ENCODE measurements at places on chromosomes 12 and 14.

GRCh38 chr12:121323908-121324307 lies 27.4 kb upstream of the CAMKK2 start:
- DNase-seq, result no peak

- DNase-seq, result no peak
Observed at GRCh38 chr12:20798554-20798953, 12.0 kb upstream of the SLCO1B3 start.

- no peak for DNase-seq
Observed at GRCh38 chr12:57575771-57576612, 15.0 kb upstream of the PIP4K2C start.

DNA sequence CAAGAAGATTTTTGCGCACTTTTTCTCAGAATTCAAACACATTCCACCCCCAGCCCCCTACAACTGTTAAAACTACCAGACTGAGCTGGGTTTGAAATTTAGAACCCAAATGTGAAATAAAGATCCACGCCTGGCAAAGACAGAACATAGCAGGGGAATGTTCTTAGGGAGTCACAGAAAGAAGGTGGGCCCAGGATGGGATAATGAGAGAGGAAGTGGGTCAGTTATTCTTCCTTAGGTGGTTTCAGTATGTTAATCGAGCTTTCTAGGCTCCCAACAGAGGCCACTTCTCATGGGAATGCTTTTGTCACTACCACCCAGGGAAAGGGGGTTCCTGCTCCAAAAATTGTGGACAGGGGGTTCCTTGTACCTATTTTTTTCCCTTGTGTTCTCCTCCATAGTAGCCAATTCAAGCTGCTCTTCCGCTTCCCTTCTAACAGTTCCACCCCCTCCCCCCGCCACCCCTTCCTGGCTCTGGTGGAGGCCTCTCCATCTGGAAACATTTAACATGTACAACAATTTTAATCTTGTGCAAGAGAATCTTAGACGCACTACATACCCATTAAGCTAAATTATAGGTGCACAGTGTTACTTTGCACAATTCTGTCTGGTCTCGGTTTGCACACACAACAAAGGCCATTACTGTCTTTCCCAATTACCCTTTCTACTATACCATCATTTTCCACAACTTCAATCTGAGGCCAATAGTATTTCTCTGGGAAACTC lies 218.1 kb downstream of the MON2 start:
- no peak for DNase-seq

- DNase-seq, result no peak
Observed at GRCh38 chr12:39804479-39804878, 184.9 kb upstream of the ABCD2 start.

- DNase-seq, result no peak
Observed at GRCh38 chr12:19645823-19646222, 206.5 kb downstream of the AEBP2 start.

DNA sequence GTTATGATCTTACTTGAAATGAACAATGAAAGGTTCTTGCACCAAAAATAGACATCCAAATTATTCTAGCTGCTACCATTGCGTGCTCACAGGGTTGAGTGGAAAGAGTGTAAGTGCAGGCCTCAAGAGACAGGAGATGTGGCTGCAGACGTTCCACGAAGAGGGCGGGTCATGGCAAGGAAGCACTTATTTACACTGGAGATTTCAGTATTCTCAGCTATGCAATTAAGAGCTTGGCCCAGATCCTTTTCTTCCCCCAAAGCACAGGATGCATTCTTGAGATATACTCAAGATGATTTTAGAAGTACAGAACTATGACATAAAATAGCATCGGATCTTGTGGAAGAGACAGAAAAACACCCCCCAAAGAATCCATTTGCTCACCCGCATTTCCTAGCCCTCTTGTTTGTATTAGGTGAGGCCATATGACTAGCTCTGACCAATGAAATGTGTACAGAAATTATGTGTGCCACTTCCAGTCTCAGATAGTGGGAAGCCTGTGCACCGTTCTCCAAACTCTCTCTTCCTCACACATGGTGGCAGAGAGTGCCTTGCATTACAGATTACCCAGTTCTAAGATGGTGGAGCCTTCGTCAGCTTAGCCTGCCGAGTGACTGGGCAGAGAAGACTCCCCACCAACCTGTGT lies 261.4 kb downstream of the TTC8 start:
- no peak for DNase-seq

GRCh38 chr12:4910502-4911315 lies 1.0 kb downstream of the KCNA1 start:
- DNase-seq, result no peak

DNA sequence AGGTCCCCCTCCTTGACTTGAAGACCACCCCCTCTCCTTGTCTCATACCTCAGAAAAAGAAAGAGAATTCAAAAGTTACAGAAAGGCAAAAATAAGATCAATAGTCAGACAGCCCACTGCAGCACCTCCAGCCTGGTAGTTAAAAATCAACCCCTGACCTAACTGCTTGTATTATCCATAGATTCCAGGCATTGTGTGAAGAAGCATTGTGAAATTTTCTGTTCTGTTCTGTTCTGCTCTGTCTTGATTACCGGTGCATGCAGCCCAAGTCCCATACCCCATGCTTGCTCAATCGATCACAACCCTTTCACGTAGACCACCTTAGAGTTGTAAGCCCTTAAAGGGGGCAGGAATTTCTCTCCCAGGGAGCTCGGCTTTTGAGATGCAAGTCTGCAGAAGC lies 5.8 kb upstream of the DHRS7 start:
- no peak for DNase-seq

DNA sequence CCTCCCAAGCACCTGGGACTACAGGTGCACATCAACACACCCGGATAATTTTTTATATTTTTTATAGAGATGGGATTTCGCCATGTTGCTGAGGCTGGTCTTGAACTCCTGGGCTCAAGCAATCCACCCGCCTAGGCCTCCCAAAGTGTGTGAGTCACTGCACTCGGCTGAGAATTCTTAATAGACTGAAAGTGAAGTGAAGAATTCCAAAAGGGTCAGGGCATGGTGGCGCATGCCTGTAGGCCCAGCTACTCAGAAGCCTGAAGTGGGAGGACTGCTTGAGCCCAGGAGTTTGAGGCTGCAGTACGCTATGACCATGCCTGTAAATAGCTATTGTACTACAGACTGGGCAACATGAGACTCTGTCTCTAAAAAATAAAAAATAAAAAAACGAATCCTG lies 43.7 kb downstream of the TCHP start:
- DNase-seq, result no peak

DNA sequence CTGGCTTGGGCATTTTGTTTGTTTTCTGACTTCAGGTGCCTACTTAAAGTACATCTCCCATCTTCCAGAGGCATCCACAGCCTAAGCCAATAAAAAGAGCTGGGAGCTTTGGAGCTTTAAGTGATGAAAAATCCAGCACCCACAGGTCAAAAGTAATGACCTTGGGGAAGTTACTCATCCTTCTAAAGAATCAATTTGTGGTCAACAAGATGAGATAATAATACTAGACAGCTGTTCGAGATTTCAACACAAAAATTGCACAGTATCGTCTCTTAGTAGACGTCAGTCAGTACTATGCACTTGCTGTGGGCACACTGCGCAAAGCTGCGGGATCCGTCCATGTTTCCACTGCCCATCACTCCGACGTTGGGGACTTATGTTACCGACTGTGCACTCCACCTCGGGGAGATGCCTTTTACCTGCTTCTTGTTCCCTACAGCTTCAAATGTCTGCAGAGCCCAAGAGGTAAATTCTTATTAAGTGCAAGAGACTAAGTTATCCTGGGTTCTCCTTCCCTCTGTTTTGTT lies 1.3 kb downstream of the ST8SIA1 start:
- DNase-seq, result peak; percentile 23

DNA sequence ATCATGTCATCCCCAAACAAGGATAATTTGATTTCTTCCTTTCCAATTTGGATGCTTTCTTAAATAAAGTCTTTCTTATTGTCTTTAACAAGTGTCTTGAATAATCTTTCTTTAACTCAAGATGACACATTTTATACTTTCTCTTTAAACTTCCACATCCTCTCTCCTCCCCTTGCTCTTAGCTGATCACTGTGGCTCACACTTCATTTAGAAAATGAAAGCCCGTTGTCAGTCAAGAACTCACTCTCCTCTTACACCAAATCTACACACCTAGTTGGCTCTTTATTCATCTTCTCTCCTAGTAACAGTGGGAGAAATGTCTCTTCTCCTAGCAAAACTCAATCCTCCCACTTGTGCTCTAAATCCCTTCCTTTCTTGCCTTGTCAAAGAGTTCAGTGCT lies 10.4 kb upstream of the RMST start:
- DNase-seq, result no peak

GRCh38 chr14:57737598-57737997 lies 128.3 kb downstream of the SLC35F4 start:
- peak; percentile 17 for DNase-seq

DNA sequence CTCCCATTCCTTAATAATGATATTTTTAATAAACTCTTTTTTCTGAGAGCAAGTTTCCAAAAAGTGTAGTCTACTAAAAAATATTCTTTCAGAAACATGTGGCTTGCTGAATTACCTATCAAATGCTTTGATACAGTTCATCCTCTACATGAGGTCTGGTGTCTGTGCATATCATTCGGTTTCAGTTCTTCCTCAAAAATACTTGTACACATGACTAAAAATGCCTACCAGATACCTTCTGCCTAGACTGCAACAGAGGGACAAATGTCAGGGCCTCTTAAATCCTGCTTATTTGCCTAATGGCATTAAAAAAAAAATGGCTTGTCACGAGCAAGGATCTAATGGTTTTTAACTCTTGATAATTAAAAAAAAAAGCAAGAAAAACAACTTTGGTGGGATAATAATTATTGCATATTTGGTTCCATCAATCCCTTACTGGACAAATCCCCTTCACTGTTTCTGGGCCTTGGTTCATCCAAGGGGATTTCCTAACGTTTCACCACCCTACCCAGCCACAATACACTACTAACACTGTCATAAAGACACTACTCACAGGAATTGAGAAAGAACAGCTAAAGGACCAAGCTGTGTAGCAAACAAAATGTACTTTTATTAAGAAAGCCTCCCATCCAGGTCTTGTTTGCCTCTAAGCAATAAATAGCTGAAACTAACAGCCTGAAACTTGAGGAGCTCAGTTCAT lies 45.7 kb downstream of the PARP11 start:
- DNase-seq, result no peak

- no peak for DNase-seq
Observed at GRCh38 chr12:26754148-26754547, 78.8 kb downstream of the ITPR2 start.

DNA sequence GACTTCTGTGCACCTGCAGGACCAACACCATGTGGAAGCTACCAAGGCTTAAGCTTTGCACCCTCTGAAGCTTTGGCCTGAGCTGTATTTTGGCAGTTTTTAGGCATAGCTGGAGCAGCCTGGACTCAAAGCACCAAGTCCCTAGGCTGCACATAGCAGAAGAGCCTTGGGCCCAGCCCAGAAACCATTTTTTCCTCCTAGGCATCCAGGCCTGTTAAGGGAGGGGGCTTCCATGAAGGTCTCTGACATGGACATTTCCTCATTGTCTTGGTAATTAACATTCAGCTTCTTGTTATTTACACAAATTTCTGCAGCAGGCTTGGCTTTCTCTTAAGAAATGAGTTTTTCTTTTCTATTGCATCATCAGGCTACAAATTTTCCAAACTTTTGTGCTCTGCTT lies 475.8 kb upstream of the FLRT2 start:
- DNase-seq, result no peak

GRCh38 chr12:77122661-77123060 lies 57.3 kb upstream of the E2F7 start:
- DNase-seq, result no peak

GRCh38 chr12:90058704-90059103 lies 350.1 kb upstream of the ATP2B1 start:
- no peak for DNase-seq

DNA sequence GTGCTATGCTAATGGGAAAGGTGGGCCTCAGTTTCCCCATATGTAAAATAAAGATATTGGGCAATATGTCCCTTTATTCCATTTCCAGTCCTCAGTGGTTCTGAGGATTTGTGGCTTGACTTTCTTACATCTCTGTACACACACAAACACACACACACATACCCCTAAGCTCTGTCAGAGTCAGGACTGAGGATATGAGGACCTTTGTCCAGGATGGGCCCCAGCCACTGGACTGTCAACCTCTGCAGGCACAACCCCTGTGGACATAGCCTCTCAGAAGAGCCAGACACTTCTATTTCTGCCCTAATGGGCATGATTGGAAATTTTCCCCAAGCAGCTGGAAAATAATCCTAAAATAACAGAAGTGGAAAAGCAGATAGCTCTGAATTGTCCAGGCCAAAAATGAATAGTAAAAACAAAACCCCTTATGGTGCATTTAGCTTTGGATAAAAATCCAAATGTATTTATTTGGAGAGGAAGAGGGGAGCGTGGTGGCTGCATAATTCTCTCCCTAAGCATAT lies 50.2 kb downstream of the RIN3 start:
- DNase-seq, result no peak

- DNase-seq, result peak; percentile 78
Observed at GRCh38 chr14:71001742-71002141, 94.5 kb downstream of the PCNX1 start.

DNA sequence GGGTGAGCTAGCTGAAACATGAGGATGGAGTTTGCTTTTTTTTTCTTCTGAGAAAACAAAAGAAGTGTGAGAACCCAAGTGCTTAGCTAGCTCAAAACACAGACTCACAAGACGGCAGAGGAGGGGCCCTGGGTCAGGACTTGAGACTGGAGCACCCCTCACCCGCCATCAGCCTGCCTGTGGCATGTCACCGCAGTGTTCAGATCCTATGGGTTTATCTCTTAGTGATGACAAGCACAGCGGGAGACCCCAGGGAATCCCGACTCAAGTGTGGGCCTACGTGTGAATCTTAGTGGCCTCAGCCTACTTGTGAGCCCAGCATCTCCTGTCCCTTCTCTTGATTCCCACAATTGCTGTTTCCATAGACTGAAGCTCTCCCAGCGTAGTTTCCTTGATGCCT lies 22.9 kb downstream of the DYRK4 start:
- DNase-seq, result no peak

DNA sequence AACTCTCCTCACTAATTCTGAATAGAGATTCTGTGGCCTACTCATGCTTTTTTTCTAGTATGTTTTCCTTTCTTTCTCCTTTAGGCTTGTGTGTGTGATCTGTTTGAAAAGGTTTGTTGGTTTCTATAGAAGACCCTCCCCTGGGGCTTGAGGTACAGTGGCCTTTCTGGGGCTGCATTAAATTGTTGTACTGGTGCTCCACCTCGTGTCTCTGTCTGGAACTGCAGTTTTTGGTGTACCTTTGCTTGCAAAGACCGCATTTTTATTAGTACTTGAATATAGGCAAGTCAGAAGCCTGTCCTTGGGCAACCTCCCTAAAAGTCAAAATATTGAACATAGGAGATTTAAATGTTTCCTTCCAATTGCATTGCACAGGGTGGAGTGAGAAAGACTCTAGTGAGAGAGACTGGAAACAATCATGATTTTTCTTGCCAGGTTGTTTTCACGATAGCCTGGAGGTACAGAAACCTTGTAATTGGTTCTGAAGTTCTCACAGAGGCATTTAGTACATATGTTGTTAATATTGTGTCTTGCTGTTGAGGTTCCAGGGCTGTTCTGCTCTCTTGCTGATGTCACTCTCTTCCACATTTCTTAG lies 39.0 kb downstream of the SLCO1B1 start:
- DNase-seq, result peak; percentile 71
